ENCODE measurements at places on chromosomes 13 and 19. TPM values are rescaled to one million over a fixed set of nuclear protein-coding genes. Genes with fewer than 3 reads are reported as not detected.

The GFY gene
- total RNA-seq = not detected

The ZNF844 gene
- 1.6 TPM for total RNA-seq

The ZNF285 gene
- total RNA-seq = 2.2 TPM

The CEACAM16 gene
- not detected for total RNA-seq

The SIAH3 gene
- total RNA-seq = not detected

The PGLYRP2 gene
- not detected for total RNA-seq

The CGB2 gene
- not detected for total RNA-seq

The SPRY2 gene
- 4.7 TPM for total RNA-seq

The VSTM1 gene
- total RNA-seq = not detected

The IZUMO2 gene
- total RNA-seq = not detected

The AMER2 gene
- total RNA-seq = not detected

The LGALS4 gene
- 0.64 TPM for total RNA-seq

The IRGC gene
- not detected for total RNA-seq

The SEMA6B gene
- under 0.01 TPM for total RNA-seq

The CYP2B6 gene
- not detected for total RNA-seq

The TNNT1 gene
- total RNA-seq = 65.0 TPM

The ARHGAP33 gene
- total RNA-seq = not detected

The ATP4A gene
- total RNA-seq = not detected

The BRSK1 gene
- total RNA-seq = 0.51 TPM

The FOXA3 gene
- total RNA-seq = not detected

The NCR1 gene
- total RNA-seq = not detected

The FREM2 gene
- under 0.01 TPM for total RNA-seq

The RUBCNL gene
- under 0.01 TPM for total RNA-seq

The CCDC8 gene
- total RNA-seq = 4.7 TPM

The LGALS7B gene
- 1,636 TPM for total RNA-seq

The B9D2 gene
- 1.9 TPM for total RNA-seq

The ZNF525 gene
- total RNA-seq = 12.6 TPM

Measured in bronchial epithelial cell (primary cell).